ENCODE measurements at places on chromosomes 7 and 10.

DNA sequence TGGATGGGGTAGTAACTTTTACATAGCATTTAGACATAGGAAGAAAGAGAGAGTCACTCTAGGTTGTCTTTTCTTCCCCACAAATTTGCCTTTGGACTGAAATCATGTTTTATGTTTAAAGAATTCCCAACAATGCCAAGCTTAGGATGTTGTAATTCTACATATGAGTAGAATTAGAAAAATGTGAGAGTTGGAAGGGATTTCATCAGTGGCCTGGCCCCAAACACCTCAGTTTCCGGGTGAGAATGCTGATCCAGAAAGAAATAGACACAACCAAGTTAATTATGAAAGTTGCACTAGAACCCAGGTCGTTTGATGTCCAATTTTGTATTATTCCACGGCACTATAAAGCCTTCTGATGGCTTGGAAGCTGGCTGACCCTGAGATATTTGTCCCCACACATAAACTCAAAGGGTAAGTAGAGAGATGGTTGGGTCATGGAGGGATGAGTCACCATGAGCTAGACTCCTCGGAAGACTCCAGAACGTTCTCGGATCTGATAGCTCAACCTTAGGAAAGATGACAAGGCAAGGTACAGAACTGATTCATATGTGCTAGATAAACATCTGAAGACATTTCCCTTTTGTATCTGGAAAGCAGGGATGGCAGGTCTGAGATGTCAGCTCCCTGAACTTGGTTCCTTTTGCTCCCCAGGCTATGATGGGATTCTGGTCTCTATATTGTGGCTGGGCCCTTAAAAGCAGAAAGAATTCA, 48.8 kb upstream of the SLC35B4 start:
- no peak for DNase-seq

GRCh38 chr7:69204943-69205342, 393.3 kb upstream of the AUTS2 start:
- DNase-seq = no peak

DNA sequence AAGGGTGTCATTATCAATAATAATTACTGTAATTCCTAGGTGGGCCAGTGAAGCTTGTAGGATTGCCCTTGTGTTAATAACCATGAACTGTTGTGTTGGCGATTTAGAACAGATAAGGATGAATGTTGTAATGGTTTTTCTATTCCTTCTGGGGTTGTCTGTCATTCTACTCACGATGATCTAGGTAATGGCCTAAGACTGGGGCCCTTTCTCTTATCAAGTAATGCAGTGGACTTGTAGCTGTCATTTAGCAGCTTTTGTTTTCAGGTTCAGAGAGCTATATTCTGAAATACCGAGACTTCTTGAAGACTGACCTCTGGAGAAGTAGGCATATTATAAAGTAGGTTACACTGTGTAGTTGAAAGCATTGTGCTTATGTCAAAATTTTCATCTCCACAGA, 110.2 kb downstream of the TAF3 start:
- no peak for DNase-seq

- peak; percentile 52 for DNase-seq
These were observed 1.7 kb upstream of the TRIP6 start for GRCh38 chr7:100865372-100865911.

Data from left hindlimb (tissue), 1 donor.